Activated gamma-delta T cell treated with anti-CD3 and anti-CD28 coated beads, Interleukin-2, amount 50 U/mL, for 16 hours (primary cell): ENCODE measurements at places on chromosomes 7 and 10.

DNA sequence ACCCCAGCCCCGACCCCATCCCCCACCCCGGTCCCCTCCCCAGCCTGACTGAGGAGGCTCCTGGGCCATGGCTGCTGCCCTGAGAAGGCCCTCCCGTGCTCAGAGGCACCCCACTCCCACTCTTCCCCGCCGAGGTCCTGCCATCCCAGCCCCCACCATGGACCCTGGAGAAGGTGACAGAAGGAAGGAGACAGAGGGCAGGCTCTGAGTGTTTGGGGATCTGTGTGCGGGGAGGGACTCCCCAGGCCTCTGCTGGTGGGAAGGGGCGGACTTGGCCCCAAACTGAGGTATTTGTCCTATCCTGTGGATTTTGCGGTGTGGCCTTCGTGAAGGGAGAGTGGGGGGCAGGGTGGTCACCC is 53.4 kb downstream of the PWWP2B start:
- no peak for DNase-seq

- no peak for DNase-seq
These were observed 123.6 kb downstream of the PON1 start for GRCh38 chr7:95200741-95201140.

DNA sequence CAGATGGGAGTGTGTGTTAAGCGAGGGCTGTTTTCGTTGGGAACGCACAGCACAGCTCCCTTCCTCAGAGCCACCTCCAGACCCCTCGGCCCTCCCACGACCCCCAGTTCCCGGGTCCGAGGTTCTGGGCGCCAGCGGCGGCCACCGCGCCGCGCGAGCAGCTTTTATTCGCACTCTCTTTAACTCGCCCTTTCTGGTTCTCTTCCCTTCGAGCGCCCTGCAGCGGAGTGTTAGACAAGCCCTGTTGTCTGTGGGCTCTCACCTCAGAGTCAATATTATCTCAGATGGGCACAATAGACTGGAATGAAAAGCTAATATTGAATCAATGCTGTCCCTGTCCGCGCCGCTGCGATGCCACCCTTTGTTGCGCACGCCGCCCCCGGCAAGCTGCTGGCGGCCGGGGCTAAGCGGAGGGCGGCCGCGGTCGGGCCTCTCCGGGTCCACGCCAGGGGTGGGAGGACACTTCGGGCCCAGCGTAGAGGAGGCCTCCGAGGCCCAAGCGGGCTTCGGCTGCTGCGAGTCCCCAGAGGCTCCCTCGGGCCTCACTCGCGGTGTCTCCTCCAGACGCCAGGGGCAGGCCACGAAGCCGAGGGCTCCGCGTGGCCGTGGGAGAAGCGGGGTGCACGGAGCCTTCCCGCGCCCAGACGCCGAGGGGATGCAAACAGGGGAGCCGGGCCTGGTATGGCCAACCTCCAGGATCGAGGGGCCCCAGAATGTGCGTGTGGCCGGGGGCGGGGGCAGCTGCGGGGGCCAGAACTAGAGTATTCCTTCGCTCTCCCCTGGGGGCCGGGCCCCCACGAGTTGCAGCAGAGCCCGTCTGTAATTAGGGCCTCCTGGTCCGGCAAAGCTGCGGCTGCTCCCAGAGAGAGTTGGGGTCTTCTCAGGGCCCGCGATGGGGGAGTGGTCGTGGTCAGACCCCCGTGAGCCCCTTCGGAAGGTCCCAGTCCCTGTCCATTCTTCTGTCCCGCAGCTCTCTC is 7.9 kb upstream of the EMX2 start:
- no peak for DNase-seq

DNA sequence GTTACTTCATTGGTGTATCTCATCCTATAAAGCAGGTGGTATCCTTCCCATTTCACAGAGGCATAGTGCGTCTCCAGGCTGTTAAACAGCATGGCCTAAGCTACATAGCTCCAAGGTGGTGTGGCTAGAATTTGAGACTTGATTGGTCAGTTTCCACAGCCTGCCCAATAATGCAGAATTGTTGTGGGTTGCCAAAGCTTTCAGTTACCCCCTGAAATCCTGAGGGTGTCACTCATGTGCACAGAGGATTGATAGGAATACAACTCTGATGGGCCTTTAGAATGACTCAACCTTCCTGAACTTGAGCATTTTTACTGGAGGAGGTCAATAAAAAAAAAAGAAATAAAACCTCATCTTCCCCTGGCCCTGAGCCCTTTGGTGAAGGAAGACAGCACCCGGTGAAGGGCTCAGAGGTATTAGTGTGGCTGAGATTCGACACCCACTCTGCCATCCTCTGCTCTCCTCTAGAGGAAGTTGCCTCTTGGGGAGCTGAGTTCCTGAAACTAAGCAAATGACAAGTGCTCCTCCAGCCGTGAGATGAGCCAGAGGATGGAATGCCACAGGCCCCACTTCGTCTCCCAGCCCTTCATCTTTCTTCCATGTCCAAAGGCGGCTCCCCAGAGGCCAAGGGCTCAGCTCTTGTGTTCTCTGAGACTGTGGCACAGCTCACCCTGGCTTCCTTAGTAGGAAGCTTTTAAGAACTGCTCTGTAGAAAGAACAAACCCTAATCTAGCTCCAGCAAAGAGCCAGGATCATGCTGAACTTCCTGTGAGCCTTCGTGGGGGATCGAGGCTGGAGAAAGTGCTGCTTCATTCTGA is 1.0 kb downstream of the ACSL5 start:
- DNase-seq: no peak

GRCh38 chr7:155965010-155965409 is 152.7 kb upstream of the SHH start:
- no peak for DNase-seq

DNA sequence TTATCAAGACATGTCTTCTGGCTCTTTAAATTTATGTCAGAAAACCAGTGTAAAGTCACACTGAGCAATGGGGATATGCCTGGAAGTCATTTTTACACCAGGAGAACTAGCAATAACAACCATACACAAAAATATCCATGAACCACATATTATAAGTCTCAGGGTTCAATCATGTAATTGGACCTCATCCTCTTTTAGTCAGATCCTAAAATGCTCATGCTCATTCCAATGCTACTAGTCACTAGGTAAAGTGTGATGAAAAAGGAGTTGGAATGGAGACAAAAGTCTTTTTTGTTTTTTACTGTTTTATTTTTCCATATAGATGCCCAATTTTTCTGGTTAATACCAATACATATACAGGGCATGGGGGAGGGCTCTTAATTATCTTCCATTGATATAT is 306.1 kb downstream of the DGKB start:
- no peak for DNase-seq

- no peak for DNase-seq
These were observed 65.8 kb upstream of the ANTXRL start for GRCh38 chr10:46220872-46221538.

GRCh38 chr10:90047243-90047729 is 345.9 kb downstream of the KIF20B start:
- no peak for DNase-seq

- no peak for DNase-seq
These were observed 115.9 kb upstream of the DNAJB12 start for GRCh38 chr10:72470666-72471065.

GRCh38 chr7:88111140-88111743 is 108.6 kb downstream of the SRI start:
- no peak for DNase-seq

DNA sequence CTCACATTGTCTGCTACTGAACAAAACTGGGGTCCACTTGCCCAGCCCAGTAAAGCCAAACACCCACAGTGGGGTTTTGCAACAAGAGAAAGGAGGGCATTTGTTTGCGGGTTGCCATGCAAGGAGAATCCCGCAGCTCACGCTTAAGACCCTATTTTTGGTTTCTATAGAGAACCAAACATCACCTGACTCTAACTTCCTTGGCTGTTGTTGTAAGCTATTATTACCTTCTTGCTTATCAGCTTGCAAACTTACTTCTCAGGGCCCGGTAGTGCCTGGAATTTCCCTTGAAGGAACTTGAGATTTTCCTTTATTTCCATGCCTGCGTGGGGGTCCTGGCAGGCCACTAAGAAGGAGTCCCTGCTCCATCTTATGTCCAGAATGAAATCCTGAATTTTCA is 20.7 kb downstream of the IFIT3 start:
- DNase-seq: no peak

DNA sequence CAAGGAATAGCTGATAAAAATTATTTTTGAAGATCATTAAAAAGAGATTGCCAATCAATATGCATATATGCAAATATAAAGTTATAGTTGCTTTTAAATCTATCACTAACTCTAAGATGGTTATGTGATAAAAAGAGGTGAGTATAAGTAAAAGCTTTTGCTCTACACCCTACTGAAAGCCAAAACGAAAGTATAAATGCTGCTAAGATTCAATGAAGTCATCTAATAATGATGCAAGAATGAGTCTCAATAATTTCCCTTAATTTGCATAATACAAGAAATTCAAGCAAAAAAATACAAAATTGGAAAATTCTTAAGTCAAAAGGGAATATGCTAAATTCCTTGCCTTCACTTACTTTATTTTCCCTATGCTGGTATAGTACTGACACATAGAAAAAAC is 75.2 kb downstream of the WAPL start:
- no peak for DNase-seq
